ENCODE measurements at places on chromosomes 11 and 22.

- DNase-seq = no peak
Measured at GRCh38 chr11:126214441-126214840, 2.9 kb downstream of the FAM118B start.

- no peak for DNase-seq
Measured at GRCh38 chr22:41813726-41814410, 13.4 kb downstream of the CCDC134 start.

GRCh38 chr11:45730014-45730413 lies 64.6 kb upstream of the CHST1 start:
- DNase-seq = no peak

GRCh38 chr11:20874358-20874757 lies 205.0 kb downstream of the NELL1 start:
- DNase-seq = no peak

DNA sequence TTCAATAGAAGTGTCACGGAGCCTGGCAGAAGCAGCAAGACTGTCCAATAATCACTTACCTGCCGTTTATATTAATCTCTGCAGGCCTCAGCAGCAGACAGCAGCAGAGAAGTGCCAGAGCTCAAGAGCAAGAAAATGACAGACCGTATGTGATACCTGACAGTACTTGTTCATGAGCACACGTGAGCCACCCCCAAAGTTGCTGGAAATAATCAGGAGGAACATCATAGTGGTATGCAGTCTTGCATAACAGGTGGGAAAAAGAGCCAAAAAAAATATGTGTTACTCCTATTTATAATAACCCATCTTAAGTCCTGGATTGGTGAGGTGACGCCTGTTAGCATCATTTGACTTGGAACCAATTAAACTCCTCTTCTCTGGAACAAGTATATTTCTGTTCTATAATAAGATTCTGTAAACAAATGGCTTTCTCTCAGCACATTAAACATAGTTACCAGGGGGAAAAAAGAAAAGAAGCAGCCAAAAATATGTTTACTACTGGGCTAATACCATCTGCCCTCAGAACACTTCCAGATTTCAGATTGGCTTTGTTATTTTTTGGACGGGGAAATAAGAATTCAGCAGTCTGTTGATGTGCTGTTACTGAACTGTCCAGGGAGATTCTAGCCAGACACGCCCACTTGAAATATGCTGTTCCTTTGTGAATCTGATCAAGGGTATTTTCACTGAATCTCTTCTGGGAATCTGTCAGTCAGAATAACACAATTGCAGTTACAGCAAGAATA lies 7.9 kb upstream of the SLN start:
- DNase-seq = no peak

GRCh38 chr22:42160251-42160650 lies 29.6 kb upstream of the CYP2D6 start:
- no peak for DNase-seq

- peak; percentile 14 for DNase-seq
Measured at GRCh38 chr11:76380159-76380976, 564 bp downstream of the THAP12 start.

GRCh38 chr11:78415338-78415737 lies 2.3 kb downstream of the GAB2 start:
- DNase-seq = no peak

DNA sequence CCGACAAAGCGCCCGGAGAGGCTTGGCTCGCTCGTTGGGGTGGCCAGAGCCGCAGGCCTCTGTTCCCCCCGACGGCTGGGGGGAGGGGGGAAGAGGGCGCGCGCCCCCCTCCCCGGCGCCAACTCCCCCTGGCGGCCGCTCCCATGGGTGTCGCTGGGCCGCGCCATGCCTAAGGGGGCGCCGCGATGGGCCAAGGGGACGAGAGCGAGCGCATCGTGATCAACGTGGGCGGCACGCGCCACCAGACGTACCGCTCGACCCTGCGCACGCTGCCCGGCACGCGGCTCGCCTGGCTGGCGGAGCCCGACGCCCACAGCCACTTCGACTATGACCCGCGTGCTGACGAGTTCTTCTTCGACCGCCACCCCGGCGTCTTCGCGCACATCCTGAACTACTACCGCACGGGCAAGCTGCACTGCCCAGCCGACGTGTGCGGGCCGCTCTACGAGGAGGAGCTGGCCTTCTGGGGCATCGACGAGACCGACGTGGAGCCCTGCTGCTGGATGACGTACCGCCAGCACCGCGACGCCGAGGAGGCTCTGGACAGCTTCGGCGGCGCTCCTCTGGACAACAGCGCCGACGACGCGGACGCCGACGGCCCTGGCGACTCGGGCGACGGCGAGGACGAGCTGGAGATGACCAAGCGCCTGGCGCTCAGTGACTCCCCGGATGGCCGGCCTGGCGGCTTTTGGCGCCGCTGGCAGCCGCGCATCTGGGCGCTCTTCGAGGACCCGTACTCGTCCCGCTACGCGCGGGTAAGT lies 1.4 kb downstream of the KCNC1 start:
- no peak for DNase-seq

DNA sequence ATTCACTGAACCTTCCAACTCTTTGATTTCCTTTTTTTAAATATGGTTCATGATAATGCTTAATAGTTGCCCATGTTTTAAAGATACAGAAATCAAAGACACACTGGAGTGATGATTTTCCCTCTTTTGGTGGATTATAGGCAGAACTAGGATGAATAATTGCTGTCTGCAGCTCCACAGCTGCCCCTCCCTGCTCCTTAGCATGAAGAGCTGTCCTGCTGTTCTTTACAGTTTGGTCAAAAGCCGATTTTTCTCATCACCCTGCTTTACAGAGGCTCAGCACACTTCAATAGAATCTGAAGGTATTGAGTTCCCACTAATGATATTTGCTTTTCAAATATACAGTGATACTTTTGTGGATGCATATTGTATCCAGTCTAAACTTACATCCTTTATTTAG lies 202.6 kb downstream of the AASDHPPT start:
- no peak for DNase-seq

DNA sequence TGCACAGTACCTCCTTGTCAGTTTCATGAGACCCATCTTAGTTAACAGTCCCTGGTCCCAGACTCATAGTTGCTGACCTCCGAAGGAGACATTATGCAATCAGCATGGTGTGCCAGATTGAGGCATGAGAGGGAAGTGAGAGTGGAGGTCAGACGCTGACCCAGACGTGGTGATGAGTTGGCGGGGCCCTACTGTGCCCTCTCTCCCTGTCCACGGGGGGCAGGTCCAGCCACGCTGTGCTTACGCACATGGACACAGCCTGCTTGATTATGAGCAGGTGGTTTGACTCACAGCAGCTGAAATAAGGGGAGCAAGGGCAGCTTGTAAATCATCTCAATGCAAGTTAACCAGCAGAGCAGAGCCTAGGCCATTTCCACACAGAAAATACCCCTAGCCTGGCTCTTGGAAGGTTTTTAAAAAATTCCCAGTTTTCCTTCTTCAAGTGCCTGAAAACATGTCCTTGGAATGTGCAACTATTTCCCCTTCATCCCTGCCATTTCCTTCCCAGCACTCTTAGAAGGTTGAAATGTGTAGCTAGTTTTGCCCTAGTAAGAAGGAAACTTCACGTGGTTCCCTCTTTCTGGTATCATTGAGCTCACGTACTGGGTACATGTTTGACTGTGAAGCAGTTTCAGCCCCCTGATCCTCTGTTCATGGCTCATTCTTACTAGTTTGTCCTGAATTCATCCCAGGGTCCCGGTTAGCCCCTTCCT lies 122.6 kb upstream of the SORL1-AS1 start:
- DNase-seq = no peak

GRCh38 chr11:72378704-72379383 lies 55.5 kb downstream of the CLPB start:
- no peak for DNase-seq

DNA sequence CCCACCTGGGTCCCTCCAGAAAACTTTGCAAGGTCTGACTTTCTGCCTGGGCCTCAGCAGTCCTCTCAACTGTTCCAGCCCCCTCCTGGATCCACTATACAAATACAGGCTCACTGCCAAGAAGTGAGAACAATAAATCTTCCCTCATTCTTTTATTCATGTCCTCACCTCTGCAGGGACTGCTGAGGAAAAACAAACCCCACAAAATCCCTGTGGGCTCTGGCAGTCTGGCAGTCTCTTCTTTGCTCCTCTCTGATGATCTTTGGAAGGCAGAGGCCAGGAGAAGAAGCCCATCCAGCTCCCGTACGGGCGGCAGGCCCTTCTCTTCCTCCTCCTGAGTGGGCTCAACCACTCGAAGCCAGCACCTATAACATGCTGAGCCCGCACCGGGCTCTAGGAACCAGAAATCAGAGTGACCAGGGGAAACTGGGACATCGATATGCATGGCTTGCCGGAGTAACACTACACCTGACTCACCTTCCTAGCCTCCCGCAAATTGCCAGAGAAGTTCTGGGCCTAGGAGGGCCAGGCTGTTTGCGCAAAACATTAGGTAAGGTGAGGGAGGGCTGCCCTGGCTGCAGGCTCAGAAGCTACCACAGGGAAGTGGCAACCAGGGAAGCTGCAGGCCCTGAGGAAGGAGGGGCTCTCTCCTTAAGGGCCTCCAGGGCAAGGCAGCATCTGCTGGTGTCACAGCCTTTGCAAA lies 24.2 kb downstream of the TMPRSS5 start:
- no peak for DNase-seq

DNA sequence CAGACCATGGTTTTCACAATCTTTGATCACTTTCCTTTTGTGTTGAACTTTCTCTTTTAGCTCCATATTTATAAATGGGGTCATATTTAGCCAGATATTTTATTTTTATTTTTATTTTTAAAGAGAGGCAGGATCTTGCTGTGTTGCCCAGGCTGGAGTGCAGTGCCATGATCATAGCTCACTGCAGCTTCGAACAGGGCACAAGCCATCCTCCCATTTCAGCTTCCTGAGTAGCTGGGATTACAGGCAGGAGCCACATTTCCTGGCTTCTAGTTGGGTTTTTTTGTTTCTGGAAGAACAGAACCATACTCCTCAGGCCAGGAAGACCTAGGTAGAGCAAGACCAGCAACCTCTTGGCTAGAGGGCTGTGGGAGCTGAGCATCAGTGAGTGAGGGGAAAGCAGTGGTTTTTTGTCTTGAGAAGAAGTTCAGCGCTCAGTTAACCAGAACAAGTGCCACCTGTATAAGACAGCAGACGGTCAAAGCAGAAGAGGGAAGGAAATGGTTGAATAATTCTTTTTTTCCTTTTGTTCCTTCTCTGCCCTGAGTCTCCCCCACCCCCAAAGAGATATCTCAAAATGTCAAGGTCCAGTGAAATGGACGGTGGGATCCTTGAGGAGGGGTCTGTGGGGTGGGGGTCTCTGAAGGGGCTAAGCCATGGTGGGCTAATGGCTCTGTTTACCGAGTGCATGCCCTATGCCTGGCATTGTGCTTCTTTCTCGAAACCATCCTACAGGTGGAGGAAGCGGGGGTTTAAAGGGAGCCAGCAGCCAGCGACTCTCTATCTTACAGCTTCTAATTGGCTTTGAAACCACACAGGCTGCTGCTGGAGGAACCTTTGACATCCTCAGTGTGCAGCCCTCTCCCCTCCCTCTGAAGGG lies 63.0 kb downstream of the PTPRJ start:
- DNase-seq = no peak

- peak; percentile 6 for DNase-seq
Measured at GRCh38 chr11:15507592-15507991, 392.9 kb downstream of the INSC start.

GRCh38 chr11:134574947-134575346 lies 162.9 kb upstream of the B3GAT1 start:
- no peak for DNase-seq

DNA sequence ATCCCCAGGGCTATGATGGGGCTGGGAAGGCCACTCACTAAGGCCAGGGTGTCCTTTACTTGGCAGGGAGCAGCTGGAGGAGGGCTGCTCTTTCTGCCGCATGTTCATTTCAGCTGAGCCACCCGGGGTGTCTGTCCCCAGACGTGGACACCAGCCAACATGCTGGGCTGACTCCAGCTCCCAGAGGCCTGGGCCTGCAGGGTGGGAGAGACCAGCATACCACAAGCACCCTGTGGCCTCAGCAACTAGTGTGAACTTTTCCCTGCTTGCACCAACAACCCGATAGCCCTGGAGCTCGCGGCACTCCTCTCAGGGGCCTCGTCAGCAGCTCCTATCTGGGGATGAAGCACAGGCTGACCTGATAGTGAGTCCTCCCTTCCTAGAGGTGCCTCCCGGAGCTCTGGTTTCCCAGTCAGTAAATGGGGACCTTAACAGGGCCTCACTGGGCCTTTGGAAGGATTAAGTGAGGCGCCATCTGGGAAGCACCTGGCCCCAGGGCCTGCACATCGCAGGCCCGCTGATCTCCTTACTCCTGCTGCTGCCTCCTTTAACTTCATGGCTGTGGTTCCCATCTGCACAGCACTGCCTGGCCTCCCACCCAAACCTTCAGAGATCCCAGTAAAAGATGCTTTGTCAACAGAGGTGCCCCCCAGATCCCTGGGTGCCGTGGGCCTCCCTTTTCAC lies 83.4 kb downstream of the GALNT18 start:
- no peak for DNase-seq

GRCh38 chr11:110251836-110252235 lies 44.6 kb downstream of the RDX start:
- no peak for DNase-seq
